Kidney capillary endothelial cell (primary cell): ENCODE measurements at places on chromosomes 1 and 21.

- DNase-seq = no peak
Observed at GRCh38 chr1:164601399-164602100, 42.6 kb downstream of the PBX1 start.

- no peak for DNase-seq
Observed at GRCh38 chr21:28489821-28490350, 502.8 kb downstream of the LTN1 start.

DNA sequence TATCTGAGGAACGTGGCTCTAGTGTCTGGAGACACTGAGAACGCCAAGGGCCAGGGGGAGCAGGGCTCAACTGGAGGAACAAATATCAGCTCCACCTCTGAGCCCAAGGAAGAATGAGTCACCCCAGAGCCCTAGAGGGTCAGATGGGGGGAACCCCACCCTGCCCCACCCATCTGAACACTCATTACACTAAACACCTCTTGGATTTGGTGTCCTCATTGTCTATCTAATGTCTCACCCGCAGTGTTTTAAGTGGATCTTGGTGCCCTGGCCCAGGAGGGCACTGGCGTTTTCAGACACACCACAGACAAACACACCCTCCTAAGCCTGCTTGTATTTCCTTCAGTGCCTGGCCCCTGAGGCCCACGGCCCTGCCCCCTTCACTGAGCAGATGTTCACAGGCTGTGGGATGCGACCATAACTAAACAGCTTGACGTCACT lies 2.2 kb upstream of the FALEC start:
- no peak for DNase-seq

- no peak for DNase-seq
Observed at GRCh38 chr1:180674603-180675530, 43.0 kb downstream of the XPR1 start.

GRCh38 chr1:162300057-162300917 lies 76.4 kb downstream of the SPATA46 start:
- DNase-seq = no peak

DNA sequence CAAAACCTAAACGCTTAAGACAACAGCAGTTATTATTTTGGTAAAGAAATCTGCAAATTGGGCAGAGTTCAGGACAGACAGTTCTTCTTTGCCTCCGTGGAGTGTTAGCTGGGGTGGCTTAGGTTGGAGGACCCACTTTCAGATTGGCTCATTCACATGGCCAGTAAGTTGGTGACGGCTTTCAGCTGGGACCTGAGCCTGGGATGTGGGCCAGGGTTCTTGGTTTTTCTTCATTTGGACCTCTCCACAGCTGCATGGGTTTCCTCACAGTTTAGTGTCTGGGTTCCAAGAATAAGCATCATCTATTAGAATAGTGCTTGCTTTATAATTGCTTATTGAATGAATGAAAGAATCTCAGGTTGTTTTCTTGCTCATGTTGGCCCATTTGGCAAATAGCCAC lies 72.2 kb downstream of the ATF6 start:
- no peak for DNase-seq

DNA sequence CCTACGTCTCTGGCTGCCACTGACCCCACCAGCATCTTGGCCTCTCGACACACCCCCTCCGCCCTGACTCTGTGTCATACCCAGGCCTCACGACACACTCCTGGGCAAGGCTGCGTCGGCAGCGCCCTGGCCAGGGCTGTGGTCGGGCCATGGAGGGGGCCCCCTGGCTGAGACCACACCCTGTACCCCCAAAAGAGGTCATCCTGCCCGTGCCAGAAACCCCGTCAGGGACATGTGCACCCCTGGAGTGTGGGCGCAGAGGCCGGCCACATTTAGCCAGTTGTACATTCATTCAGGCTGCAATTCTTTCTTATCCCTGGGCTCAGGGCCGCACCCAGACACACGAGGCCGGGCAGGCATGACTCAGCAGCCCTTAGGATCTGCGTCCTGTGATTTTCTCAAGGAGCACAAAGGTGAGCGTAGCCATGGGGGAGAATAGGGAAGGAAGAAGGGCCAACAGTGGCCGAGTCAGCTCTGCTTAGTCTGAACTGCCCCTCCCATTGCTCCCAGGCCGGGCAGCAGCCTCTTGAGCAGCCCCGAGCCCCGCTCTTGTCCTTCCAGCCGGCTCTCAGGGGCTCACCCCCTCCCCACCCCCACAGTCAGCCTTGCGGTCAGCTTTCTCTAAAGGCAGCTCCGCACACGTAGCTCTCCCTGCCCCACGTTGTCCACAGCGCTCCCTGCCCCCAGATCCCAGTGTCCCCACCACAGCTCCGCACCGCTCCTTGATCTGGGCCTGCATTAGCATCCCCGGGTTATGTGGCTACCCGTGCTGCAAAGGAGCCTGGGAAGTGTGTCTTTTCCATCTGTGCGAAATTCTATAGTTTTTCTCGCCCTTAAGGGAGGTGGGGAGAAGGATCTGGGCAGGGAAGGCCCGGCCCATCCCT lies 7.9 kb downstream of the CSTB start:
- peak; percentile 57 for DNase-seq

- no peak for DNase-seq
Observed at GRCh38 chr1:119204197-119204960, 63.9 kb upstream of the WARS2 start.

DNA sequence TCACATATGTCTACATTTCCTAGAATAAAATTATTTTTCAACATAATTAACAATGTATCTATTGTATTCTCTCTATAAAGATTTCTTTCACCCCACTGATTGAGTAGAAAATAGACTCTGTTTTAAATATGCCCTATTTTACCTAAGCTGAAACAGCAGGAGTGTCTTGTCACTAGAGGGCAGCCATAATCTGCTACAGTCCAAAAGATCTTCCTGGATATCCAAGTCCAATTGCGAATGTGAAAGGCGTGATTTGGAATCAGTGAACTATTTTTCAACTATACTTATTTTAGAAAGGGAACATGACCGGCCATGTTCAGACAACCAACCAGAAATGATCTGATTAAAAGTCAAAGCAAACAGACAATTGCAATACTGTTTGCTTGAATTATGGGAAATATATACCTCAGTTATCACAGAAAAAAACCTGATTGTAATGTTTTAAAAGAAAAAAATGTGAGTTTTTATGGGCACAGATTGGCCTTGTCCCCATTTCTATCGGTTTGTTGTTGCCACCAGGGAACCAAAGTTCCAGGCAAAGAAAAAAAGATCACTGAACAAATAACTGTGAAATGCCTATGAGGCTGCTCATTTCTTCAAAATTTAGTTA lies 1211.0 kb upstream of the ADGRL4 start:
- peak; percentile 52 for DNase-seq

- DNase-seq = no peak
Observed at GRCh38 chr1:212689758-212690529, 9.7 kb downstream of the BATF3 start.

GRCh38 chr1:59926381-59927123 lies at the start of gene CYP2J2:
Gene CYP2J2, minus strand, starts transcription at chr1:59926773. Its CDS starts 27 bp downstream, at chr1:59926746.
- DNase-seq = peak; percentile 13

DNA sequence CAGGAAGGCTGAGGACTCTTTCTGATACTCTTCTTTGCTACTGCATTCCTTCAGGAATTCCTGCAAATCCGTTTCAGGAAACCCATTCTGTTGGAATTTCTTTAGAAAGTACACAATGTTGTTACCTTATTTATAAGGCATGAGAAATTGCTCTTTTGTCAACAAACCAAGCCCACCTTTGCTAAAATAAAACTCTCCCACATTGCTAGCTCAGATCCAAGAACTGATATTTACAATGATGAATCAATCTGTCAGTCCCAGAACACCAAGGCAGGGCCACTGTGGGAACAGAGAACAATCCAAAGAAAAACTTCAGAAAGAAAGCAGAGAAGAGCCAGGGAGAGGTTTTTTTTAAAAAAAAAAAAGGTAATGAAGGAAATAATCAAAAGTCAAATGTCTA lies 36.6 kb upstream of the LPAR3 start:
- no peak for DNase-seq

- DNase-seq = peak; percentile 97
Observed at GRCh38 chr1:209808059-209808581, 2.2 kb upstream of the IRF6 start.

GRCh38 chr1:229535230-229535629 lies 23.3 kb downstream of the ABCB10 start:
- no peak for DNase-seq

DNA sequence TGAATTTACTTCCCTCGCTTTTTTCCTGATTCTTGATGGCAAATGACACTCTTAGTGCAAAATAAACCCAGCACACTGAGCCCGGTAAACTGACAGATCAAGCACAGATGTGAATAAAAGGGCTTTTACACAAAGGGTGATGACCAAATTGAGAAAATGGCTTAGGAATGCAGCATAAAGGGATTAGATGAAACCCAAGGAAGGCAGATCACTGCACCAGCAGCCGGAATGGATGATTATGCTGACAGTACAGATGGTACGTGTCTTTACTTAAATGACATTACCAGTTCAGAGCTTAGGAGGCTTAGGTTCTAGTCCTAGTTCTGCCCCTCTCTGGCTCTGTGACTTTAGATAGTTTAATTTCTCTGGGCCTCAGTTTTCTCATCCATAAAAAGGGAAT lies 12.0 kb downstream of the PKP1 start:
- DNase-seq = no peak

DNA sequence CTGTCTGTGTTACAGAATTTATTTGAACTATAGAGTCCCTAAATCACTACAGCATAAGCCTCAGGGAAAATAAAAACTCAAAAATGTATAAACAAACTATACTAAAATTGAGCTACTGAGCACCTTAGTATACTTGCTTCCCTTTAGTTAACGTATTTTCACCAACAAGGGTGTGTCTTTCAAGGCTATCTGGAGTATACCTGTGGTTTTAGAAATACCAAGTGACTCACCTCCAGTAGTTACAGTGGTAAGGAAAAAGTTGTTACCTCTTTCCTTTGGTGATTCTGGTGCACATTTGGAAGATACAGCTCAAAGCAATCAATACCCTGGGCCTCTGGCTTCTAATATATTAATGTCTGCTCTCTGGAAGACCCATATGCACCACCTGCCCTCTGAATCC lies 68.0 kb upstream of the C1orf105 start:
- no peak for DNase-seq

- DNase-seq = no peak
Observed at GRCh38 chr1:77430966-77431690, 149.3 kb downstream of the AK5 start.

DNA sequence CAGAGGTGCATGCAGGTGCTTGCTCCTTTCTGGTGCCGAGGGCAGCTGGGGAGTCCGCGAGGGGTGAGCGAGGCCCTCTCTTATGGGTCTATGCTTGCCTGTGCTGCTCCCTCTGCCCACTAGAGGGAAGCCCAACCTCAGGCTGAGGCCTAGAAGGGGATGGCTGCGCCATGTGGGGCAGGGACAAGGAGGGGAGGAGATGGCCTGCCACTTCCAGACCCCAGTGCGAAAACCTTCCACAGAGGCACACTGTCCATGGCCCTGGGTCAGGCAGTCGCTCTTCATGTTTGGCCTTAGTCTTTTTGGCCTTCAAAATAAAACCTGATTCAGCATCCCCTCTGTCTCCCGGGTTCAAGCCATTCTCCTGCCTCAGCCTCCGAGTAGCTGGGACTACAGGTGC lies 14.0 kb downstream of the RHBG start:
- peak; percentile 60 for DNase-seq

- peak; percentile 84 for DNase-seq
Observed at GRCh38 chr1:204074274-204075138, 1.6 kb downstream of the SOX13 start.

DNA sequence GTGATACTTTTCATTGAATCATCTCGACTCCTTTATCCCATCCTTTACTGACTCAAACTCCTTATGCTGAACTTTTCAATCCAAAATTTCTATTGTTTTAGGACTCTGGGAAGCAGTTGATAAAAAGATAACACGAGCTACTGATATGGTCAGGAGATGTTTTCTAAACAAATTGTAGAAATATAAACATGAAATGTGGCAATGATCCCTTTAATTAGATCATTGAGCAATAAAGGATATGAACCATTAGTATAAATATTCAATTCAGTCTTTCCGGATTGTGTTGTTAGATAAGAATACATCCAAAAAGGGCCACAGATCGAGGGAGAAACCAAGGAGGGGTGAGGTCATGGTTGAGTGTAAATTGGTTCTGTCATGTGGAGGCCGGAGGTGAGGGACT lies 88.4 kb downstream of the NID1 start:
- no peak for DNase-seq

- DNase-seq = no peak
Observed at GRCh38 chr1:61618193-61618592, 106.7 kb downstream of the TM2D1 start.

GRCh38 chr1:38052750-38053415 lies 6.3 kb upstream of the POU3F1 start:
- no peak for DNase-seq

GRCh38 chr1:30673395-30673794 lies 50.0 kb downstream of the MATN1 start:
- DNase-seq = no peak

GRCh38 chr1:150881331-150882070 lies 5.1 kb upstream of the ARNT start:
- no peak for DNase-seq

DNA sequence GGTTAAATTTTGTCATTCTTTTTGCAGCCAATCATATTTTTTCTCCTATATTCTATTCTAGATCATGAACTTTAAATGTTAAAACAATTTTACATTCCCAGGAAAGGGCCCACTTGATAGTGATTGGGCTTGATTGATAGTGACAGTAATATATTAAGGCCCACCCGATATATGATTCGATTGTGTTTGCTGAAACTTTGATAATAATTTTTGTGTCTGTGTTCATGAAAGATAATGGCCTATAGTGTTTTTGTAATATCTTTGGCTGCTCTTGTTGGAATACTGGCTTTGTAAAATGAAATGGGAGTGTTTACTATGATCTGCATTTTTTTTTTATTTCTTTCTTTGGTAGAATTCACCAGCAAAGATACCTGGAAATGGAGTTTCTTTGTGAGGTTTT lies 100.3 kb downstream of the SCCPDH start:
- DNase-seq = no peak

- peak; percentile 44 for DNase-seq
Observed at GRCh38 chr21:43195121-43196021, 26.6 kb downstream of the CRYAA start.

GRCh38 chr1:29126198-29126597 lies 2.5 kb upstream of the TMEM200B start:
- DNase-seq = no peak

- peak; percentile 76 for DNase-seq
Observed at GRCh38 chr1:150621497-150622302, 7.7 kb downstream of the ENSA start.

DNA sequence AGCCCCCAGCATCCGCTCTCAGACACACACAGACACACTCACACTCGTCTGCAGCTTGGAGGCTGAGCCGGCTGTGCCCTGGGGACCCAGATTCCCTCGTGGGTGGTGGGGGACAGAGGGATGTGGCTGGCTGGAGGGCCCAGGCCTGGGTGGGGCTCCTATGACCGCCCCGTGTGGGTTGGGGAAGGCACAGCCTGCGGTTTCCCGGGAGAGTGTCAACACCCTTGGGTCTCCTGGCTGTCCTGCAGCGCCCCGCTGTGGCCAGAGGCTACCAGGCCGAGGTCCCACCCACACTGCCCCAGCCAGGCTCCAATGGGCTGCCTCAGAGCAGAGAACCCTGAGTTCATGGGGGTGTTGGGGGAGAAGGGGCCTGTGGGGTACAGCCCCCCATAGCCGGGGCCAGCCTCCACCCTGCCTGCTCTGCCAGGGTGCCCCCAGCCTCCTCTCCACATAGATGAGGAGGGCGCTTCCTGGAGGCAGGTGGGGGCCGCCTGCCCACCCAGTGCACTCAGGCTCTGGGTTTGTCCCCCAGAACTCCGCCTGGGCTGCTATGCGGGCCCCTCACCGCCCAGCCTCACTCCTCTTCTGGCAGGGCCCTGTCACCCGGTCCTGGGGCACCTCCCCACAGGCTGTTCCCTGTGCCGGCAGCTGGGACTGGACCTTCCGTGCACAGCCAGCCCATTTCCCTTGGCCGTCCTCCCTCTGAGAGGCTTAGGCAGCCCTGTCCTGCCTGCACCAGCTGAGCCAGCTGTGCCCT lies at the start of gene TTC34:
Gene TTC34 (minus strand): TSS at position 159 of the 757 bp plus-strand sequence. CDS start 866 bp downstream, outside the sequence.
- peak; percentile 21 for DNase-seq
